Stimulated activated CD4-positive, alpha-beta T cell treated with anti-CD3 and anti-CD28 coated beads, Interleukin-2, amount 100 ng/mL, for 24 hours (primary cell): ENCODE measurements at places on chromosomes 11 and 22.

GRCh38 chr22:45896153-45896951, 80.6 kb downstream of the WNT7B start:
- no peak for DNase-seq

GRCh38 chr11:104124979-104125378, 39.0 kb downstream of the PDGFD start:
- no peak for DNase-seq

DNA sequence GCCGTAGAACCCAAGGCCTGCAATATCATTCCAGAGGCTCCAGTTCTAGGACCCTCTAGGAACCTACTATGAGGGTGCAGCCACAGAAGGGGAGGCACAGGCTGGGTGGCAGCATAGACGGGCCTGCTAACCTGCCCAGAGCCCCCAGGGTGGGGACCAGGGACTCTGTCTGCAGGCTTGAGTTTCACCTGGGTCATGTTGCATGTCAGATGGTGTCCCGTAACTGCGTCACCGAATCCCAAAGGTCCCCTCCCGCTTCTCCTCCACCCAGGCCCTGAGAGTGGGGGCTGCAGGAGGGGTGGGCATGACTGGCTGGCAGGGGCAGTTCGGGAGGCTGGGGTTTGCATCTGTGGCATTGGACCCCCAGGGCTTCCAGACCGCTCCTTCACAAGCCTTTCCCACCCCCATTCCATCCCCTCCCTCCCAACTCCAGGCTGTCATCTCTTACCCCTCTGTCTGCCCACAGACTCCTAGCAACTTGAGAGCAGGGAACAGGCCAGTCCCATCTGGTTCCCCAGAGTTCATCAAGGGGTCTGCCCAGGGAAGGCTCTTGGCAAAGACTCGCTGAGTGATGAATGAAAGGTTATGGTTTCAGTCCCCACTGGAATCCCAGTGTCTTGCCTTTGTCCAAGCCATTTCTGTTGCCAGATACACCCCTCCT, 16.3 kb downstream of the MYO7A start:
- DNase-seq = no peak

GRCh38 chr11:44269369-44270351, 40.3 kb downstream of the ALX4 start:
- no peak for DNase-seq

DNA sequence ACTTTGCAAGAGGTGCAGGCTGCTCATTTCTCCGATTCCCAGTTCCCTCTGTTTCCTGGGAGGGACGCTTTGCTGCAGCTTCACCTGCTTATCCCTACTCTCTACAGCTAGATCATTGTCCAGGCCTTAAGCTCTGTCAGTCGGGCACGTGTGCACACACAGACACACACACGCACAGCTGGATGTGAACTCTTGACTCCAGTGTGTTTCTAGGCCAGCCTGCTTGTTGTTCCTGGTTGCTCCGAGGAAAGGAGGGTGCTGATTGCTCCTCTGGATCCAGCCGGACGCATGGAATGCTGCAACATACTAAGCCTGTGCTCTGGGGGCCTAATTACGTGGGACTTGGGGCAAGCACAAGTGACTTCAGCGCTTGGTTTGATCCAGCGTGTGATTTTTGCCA, 19.7 kb downstream of the ZNRF3 start:
- DNase-seq = no peak

DNA sequence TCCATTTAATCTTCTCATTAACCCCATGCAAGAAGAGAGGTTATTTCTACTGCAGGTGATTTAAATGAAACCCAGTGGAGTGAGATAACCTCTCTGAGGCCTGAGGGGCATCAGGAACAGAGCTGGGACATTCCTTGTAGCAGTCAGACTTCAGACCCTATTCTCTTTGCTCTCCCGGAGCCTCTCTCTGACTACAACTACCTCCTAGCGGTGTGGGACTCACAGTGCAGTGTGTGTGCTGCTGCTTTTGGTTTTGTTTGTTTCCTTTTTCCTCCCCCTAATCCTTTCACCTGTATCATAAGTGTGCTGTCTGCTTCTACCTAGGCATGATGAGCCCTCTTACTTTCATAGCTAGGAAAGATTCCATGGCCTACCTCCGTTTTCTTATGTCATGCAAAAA, 769.6 kb downstream of the NTM start:
- DNase-seq = no peak
